Ovary (tissue), 10 donors: ENCODE measurements at places on chromosomes 16 and 17. TPM values are rescaled to one million over a fixed set of nuclear protein-coding genes. Genes with fewer than 3 reads are reported as not detected.

The KRT31 gene
- total RNA-seq = not detected

The NDUFB10 gene
- 81.6 TPM for total RNA-seq

The OR3A2 gene
- total RNA-seq = 1.5 TPM

The CRYBA1 gene
- not detected for total RNA-seq

The LPCAT2 gene
- 28.0 TPM for total RNA-seq

The TEKT3 gene
- total RNA-seq = 2.7 TPM

The PNMT gene
- 1.5 TPM for total RNA-seq

The PDIA2 gene
- total RNA-seq = not detected

The TSPAN10 gene
- 0.73 TPM for total RNA-seq

The TBX4 gene
- total RNA-seq = not detected

The TBC1D28 gene
- not detected for total RNA-seq

The KRT12 gene
- total RNA-seq = not detected

The CCDC92B gene
- total RNA-seq = 1.1 TPM

The TBC1D3K gene
- total RNA-seq = not detected

The TEX19 gene
- not detected for total RNA-seq

The LPO gene
- not detected for total RNA-seq

The TPPP3 gene
- 2.2 TPM for total RNA-seq

The ABCC11 gene
- 0.11 TPM for total RNA-seq

The ABCA3 gene
- 6.7 TPM for total RNA-seq

The NPIPB9 gene
- 1.8 TPM for total RNA-seq

The WNK4 gene
- total RNA-seq = 2.1 TPM

The ABCC6 gene
- total RNA-seq = 1.8 TPM

The FMNL1 gene
- total RNA-seq = 3.7 TPM
